Adrenal gland (tissue), 19 donors: ENCODE measurements at places on chromosomes 4 and X. TPM values are rescaled to one million over a fixed set of nuclear protein-coding genes. Genes with fewer than 3 reads are reported as not detected.

GRCh38 chr4:153248641-153249198 lies 44.5 kb downstream of the TRIM2 start:
- no peaks in the 10 kb centered on the region for H3K27me3 ChIP-seq
- DNase-seq = no peak
- H3K36me3 ChIP-seq = no peaks in the 10 kb centered on the region
- peaks cover 4% of the 10 kb centered on the region for H3K4me1 ChIP-seq
- peak overlapping the region; percentile 68 for H3K4me3 ChIP-seq
- H3K27ac ChIP-seq = no peak overlapping the region

DNA sequence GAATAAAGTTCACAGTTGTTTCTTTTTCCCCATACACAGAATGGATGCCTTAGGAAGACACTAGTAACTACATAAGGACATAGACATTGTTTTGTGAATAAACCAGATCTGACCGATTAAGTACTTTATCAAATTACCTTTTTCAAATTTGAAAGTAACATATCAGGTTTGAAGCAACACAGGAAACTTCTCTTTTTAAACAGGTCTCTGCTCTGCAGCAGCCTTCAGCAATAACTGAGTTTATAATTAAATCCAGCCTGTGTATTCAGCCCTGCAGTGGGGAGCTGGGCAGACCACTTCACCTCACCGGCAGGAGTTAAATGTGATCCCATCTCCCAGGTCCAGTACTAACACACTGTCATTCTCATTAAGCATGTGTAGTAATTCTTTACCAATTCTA lies 68.3 kb upstream of the ATOH1 start:
- no peaks in the 10 kb centered on the region for H3K36me3 ChIP-seq
- H3K27ac ChIP-seq = no peak overlapping the region
- H3K4me3 ChIP-seq = no peak overlapping the region
- no peaks in the 10 kb centered on the region for H3K4me1 ChIP-seq

DNA sequence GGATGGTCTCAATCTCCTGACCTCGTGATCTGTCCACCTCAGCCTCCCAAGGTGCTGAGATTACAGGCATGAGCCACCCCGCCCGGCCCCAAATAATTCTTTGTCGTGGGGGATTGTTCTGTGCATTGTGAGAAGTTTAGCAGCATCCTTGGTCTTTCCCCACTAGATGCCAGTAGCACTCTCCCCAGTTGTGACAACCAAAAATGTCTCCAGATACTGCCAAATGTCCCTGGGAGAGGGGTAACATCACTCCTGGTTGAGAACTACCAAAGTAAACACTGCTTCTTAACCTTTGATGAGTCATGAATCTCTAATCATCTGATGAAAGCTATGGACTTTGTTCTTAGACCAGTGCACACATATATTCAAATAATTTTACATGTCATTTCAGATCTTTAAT lies 90.7 kb upstream of the BRS3 start:
- H3K4me1 ChIP-seq = no peaks in the 10 kb centered on the region
- H3K27me3 ChIP-seq = peaks cover 7% of the 10 kb centered on the region
- H3K36me3 ChIP-seq = no peaks in the 10 kb centered on the region
- DNase-seq = no peak
- H3K4me3 ChIP-seq = no peak overlapping the region

GRCh38 chr4:81449015-81449414 lies 22.7 kb downstream of the RASGEF1B start:
- no peak overlapping the region for H3K27ac ChIP-seq
- H3K27me3 ChIP-seq = no peaks in the 10 kb centered on the region
- peaks cover 32% of the 10 kb centered on the region for H3K36me3 ChIP-seq
- no peak overlapping the region for H3K4me3 ChIP-seq
- H3K4me1 ChIP-seq = no peaks in the 10 kb centered on the region
- no peak for DNase-seq

DNA sequence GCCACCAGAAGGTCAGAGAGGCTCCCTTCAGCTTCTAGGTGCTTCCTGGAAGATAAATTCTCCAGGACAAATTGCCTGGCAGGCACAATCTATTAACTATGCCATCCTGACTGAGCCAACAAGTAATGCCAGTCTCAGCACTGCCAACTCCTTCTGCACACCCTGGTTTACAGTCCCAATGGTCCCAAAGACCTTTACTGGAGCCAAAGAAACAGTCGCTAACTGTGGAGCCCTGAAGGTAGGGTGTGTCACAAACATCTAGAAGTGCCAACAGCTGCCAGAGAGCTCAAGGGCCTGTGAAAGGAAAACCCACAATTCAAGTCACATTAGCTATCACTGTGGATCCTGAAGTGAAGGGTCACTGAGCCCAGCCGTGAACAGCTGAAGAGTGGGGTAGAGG lies 34.9 kb upstream of the CITED1 start:
- no peak overlapping the region for H3K27ac ChIP-seq
- H3K27me3 ChIP-seq = peaks cover 4% of the 10 kb centered on the region
- no peaks in the 10 kb centered on the region for H3K36me3 ChIP-seq
- no peak overlapping the region for H3K4me3 ChIP-seq

DNA sequence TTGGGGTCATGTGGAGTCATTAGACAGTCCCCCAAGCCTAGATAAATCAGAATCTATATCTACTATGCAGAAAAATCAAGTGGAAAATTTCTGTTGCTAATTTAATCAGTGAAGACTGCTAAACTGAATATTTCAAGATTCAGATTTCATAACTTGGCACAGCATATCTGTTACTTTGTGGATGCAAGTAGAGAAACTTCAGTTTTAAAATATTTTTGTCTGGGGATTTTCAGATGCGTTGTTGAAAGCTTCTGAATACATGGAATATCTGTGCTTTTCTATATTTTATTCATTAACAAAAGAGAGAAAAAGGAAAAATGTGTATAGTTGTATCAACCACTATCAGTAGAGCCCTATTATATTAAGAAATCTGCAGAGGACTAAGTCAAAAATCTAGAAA lies 4.4 kb downstream of the FGF5 start:
- DNase-seq = no peak
- H3K36me3 ChIP-seq = no peaks in the 10 kb centered on the region
- no peak overlapping the region for H3K4me3 ChIP-seq
- H3K4me1 ChIP-seq = no peaks in the 10 kb centered on the region
- no peak overlapping the region for H3K27ac ChIP-seq

DNA sequence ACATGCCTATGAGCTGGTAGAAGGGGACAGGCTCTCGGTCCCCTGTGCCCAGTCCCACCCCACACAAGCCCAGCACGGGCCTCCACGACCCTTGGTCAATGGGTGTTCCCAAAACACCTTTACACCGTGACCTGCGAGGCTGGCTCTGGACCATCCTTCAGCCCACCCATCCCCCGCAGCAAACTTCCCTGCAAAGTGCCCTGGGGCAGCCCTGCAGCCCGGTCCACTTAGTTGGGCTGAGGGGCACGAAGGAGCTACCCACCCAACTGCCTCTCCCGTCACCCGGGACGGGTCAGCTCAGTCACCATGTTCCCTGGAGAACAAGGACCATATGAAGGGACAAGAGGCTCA lies 23.4 kb downstream of the WDR1 start:
- no peaks in the 10 kb centered on the region for H3K36me3 ChIP-seq
- no peak overlapping the region for H3K4me3 ChIP-seq
- no peaks in the 10 kb centered on the region for H3K27me3 ChIP-seq
- peaks cover 17% of the 10 kb centered on the region for H3K4me1 ChIP-seq
- DNase-seq = no peak

DNA sequence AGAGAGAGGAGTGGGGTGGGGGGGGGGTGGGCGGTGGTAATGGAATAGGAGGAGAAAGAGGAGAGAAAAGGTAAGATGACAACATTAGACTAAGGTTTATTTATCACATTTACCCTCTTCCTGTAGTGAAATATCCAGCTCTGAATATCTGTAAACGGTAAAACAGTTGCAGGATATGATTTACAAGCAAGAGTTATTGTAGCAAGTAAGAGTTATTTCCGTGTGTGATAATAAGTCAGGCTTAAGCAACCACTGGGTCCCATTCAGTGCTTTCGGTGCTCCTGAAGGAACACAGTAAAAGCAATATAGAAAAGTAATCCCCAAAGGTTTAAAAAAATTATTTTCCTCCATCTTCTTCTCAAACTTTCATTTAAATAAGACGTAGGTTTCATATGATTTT lies 103.6 kb downstream of the MANBA start:
- H3K27me3 ChIP-seq = no peaks in the 10 kb centered on the region
- no peaks in the 10 kb centered on the region for H3K4me1 ChIP-seq
- H3K4me3 ChIP-seq = no peak overlapping the region
- DNase-seq = no peak
- H3K27ac ChIP-seq = no peak overlapping the region

DNA sequence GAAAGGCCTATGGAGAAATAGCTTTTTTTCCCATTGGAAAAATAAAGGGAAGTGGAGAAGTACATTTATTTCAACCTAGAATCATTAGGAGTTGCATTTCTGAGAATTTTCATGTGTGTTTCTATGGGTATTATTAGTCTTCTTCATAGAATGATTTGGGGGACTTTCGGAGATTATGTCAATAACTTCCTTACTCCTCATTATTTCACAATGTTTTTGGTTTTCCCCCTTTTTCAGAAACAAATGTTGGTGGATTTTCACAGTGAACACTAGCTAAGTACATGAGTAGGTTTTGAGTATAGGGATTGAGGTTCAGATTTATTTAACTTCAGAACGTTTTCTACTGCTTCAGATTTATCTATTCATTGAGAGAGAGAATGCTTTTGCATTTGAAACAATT lies 54.0 kb downstream of the SH3BGRL start:
- no peak overlapping the region for H3K4me3 ChIP-seq
- H3K36me3 ChIP-seq = no peaks in the 10 kb centered on the region
- DNase-seq = no peak
- H3K27ac ChIP-seq = no peak overlapping the region

DNA sequence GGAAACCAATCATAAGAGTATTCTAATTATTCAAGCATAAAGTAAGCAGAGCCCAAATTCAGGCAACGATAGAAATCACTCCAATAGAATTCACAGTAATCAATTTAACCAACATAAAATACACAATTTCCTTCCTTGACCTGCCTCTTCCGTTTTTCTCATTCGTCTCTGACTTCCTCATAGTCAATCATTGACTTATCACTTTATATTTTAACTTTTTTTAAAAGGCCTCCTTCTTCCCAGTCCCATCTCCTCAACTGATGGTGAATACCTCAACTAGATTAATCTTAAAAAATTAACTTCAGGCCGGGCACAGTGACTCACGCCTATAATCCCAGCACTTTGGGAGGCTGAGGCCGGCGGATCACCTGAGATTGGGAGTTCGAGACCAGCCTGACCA lies 13.3 kb downstream of the CNOT6L start:
- no peaks in the 10 kb centered on the region for H3K36me3 ChIP-seq
- H3K27ac ChIP-seq = no peak overlapping the region
- H3K4me3 ChIP-seq = no peak overlapping the region
- H3K4me1 ChIP-seq = peaks cover 17% of the 10 kb centered on the region
- no peak for DNase-seq
- no peaks in the 10 kb centered on the region for H3K27me3 ChIP-seq

DNA sequence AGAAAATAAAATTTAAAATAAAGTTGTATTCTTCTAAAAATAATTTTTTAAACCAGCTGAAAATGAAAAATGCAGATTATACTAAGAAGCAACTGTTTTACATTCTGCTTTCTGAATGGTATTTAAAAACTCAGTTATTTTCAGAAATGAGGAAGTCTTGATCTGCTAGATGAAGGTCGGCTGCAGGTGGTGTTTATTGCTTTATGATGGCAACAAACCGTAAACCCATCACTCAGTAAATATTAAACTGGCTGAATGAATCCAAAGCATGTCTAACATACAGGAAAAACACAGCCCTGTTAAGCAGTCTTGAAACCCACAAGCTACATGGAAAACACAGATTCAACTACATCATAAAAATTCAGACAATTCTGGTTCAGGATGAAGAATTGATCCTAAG lies 29.3 kb downstream of the DYNLT3 start:
- no peaks in the 10 kb centered on the region for H3K36me3 ChIP-seq
- no peak overlapping the region for H3K27ac ChIP-seq
- no peak overlapping the region for H3K4me3 ChIP-seq
- no peaks in the 10 kb centered on the region for H3K4me1 ChIP-seq

GRCh38 chrX:11704725-11705495 lies 39.2 kb upstream of the ARHGAP6 start:
- DNase-seq = no peak
- peaks cover 11% of the 10 kb centered on the region for H3K27me3 ChIP-seq
- H3K36me3 ChIP-seq = no peaks in the 10 kb centered on the region
- H3K4me3 ChIP-seq = no peak overlapping the region
- no peak overlapping the region for H3K27ac ChIP-seq
- no peaks in the 10 kb centered on the region for H3K4me1 ChIP-seq

DNA sequence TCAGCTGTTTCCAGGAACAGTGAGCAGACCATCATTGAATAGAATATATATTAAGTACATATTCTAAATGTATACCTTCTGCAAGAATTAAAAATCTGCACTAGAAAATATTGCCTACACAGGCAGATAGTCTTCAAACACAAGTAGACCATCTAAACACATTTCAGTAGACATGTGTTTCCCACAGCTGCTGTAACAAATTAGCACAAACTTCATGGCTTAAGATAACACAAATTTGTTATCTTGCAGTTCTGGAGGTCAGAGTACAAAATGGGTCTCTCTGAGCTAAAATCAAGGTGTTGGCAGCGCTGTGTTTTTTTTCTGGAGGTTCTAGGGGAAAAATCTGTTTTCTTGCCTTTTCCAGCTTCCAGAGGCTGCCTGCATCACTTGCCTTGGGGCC lies 42.7 kb downstream of the SH3RF1 start:
- H3K4me3 ChIP-seq = no peak overlapping the region
- no peaks in the 10 kb centered on the region for H3K27me3 ChIP-seq
- H3K4me1 ChIP-seq = peaks cover 15% of the 10 kb centered on the region

- H3K27me3 ChIP-seq = no peaks in the 10 kb centered on the region
- H3K4me3 ChIP-seq = no peak overlapping the region
- H3K36me3 ChIP-seq = no peaks in the 10 kb centered on the region
- H3K27ac ChIP-seq = no peak overlapping the region
- no peaks in the 10 kb centered on the region for H3K4me1 ChIP-seq
- peak; percentile 25 for DNase-seq
These were observed 48.4 kb upstream of the SLC7A3 start for GRCh38 chrX:70979136-70979762.

DNA sequence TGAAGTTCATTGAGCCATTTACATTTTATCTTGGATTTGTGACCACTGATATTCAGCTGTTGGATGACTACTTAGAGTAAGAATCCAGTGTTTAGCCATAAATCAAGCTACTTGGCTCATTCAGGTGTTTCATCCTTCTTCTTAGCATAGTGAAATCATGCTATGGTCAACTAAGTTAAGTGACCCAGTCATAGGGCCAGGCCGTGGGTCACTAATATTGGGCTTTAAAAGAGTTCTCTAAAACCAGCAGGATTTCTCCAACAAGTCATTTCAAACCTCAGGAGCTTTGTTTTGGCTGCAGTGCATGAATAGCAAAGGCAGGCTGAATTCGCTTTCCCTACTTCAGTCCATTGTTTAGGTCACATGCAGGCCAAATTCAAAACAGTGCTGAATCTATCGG lies 181.0 kb downstream of the MAML3 start:
- H3K27me3 ChIP-seq = no peaks in the 10 kb centered on the region
- DNase-seq = no peak

GRCh38 chr4:6892190-6892908 lies 17.3 kb upstream of the TBC1D14 start:
- DNase-seq = peak; percentile 60
- peak overlapping the region; percentile 12 for H3K4me3 ChIP-seq
- H3K4me1 ChIP-seq = peaks cover 26% of the 10 kb centered on the region
- no peaks in the 10 kb centered on the region for H3K27me3 ChIP-seq
- H3K27ac ChIP-seq = peak overlapping the region; percentile 18

The CACNA1F gene
- not detected for total RNA-seq

The SMIM10 gene
- 8.2 TPM for total RNA-seq

The TMPRSS11B gene
- total RNA-seq = not detected

The RHOH gene
- total RNA-seq = 0.33 TPM

The GPM6B gene
- 1.0 TPM for total RNA-seq

The ARMCX4 gene
- total RNA-seq = 9.3 TPM

The RBM41 gene
- 9.1 TPM for total RNA-seq

The ADH1A gene
- total RNA-seq = not detected

The CORIN gene
- total RNA-seq = 0.26 TPM

The CLTRN gene
- total RNA-seq = 0.89 TPM
